Type B pancreatic cell (in vitro differentiated cells): ENCODE measurements at places on chromosomes 5 and 9. TPM values are rescaled to one million over a fixed set of nuclear protein-coding genes. Genes with fewer than 3 reads are reported as not detected.

- H3K4me1 ChIP-seq, result no peaks in the 10 kb centered on the region
- H3K27ac ChIP-seq, result no peak overlapping the region
- no peaks in the 10 kb centered on the region for H3K36me3 ChIP-seq
- peaks cover 85% of the 10 kb centered on the region for H3K27me3 ChIP-seq
- no peak overlapping the region for H3K4me3 ChIP-seq
Observed at GRCh38 chr5:88886746-88887341, 3.9 kb upstream of the MEF2C start.

GRCh38 chr5:39433848-39434247 lies 9.1 kb upstream of the DAB2 start:
- no peak for DNase-seq
- H3K36me3 ChIP-seq, result no peaks in the 10 kb centered on the region
- H3K4me1 ChIP-seq, result peaks cover 11% of the 10 kb centered on the region
- no peak overlapping the region for H3K27ac ChIP-seq

DNA sequence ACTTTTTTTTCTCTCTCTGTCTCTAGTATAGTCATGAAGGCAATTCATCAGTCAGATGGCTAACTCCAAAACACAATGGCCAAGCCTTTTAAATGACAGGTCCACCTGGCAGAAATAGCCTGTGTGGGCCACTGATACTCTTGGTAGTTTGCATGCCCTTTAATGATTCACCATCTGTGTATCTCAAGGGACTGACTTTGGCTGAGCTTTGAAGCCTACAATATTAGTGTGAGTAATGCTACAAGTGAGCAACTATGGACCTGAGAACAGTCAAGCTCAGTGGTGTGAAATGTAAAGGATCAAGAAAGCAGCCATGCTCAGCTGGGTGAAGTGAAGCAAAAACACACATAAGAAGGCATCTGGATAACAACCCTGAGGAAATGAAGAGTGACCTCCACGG lies 506.9 kb downstream of the TLE1 start:
- no peak for DNase-seq
- H3K4me3 ChIP-seq, result no peak overlapping the region
- H3K36me3 ChIP-seq, result no peaks in the 10 kb centered on the region
- peaks cover 11% of the 10 kb centered on the region for H3K4me1 ChIP-seq
- H3K27me3 ChIP-seq, result peaks cover 4% of the 10 kb centered on the region

DNA sequence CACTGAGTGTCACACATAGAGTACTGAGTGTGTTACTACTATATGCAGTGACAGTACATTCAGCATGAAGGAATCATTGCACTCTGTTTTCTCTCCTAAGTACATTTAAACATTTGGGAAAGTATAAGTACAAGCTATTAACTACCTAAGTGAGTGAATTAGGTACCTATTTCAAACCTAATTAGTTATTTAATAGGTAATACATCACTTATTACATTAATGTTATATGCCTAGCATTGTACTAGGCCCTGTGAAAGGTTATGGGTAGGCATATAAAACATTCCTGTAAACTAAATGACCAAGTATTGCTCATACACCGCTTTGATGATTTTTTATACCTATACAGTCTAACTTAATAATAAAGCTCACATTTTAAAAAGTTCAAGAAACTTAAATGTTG lies 25.7 kb upstream of the PPP3R2 start:
- H3K4me3 ChIP-seq, result no peak overlapping the region
- no peaks in the 10 kb centered on the region for H3K36me3 ChIP-seq
- no peak overlapping the region for H3K27ac ChIP-seq
- peaks cover 21% of the 10 kb centered on the region for H3K27me3 ChIP-seq

DNA sequence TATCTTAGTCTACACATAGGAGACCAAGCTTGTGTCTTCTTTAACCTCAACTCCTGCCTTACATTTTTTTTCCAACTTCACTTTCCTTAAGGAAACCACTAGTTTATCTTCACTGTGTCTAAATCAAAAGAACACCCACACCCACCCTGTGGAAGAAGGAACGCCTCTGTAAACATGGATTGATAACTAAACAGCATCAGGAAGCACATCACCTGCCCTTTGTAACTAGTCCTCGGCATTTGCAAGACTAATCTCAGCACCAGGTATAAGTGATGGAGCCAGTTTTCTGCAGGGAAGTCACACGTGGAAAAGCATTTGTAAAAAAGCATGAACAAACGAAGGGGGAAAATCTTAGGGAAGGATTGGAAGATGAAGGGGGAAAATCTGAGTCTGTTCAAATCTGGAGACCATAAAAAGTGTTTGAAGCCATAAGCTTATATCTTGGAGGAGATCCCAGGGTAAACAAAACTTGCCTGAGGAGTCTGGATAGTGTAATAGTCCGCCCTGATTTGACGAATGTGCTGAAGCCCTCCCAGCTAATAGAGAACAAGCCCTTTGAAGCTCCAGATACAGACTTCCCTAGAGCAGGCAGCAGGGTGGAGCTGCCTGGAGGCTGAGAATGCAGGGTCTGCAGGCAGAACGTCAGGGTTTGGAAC lies 117.3 kb upstream of the LHFPL2 start:
- no peaks in the 10 kb centered on the region for H3K27me3 ChIP-seq
- no peak overlapping the region for H3K4me3 ChIP-seq
- H3K36me3 ChIP-seq, result no peaks in the 10 kb centered on the region
- H3K27ac ChIP-seq, result peak overlapping the region; percentile 61

GRCh38 chr9:106726070-106726815 lies 136.7 kb upstream of the ZNF462 start:
- no peaks in the 10 kb centered on the region for H3K27me3 ChIP-seq
- H3K4me1 ChIP-seq, result peaks cover 3% of the 10 kb centered on the region
- H3K4me3 ChIP-seq, result no peak overlapping the region
- no peak overlapping the region for H3K27ac ChIP-seq

GRCh38 chr9:101487443-101487840 lies 46.2 kb upstream of the RNF20 start:
- no peak for DNase-seq
- H3K27me3 ChIP-seq, result peaks cover 32% of the 10 kb centered on the region
- H3K36me3 ChIP-seq, result no peaks in the 10 kb centered on the region
- H3K4me3 ChIP-seq, result peak overlapping the region; percentile 95

DNA sequence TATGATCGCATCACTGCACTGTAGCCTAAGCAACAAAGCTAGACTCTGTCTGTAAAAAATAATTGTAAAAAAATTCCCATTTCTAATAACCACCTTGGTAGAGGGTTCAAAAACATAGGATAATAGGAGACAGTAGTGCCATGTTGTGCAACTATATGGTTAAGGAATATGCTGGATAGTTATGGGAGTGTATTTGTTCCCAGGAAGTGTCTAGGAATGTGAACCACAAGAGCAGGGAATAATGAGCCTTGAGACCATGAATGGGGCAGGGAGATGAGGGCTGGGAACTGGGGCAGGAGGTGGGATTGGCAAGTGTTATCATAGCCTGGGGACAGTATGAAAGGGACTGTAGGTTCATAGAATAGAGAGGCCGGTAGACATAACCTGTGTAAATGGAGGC lies 50.4 kb downstream of the RUSC2 start:
- no peaks in the 10 kb centered on the region for H3K27me3 ChIP-seq
- peaks cover 41% of the 10 kb centered on the region for H3K4me1 ChIP-seq
- DNase-seq, result no peak

DNA sequence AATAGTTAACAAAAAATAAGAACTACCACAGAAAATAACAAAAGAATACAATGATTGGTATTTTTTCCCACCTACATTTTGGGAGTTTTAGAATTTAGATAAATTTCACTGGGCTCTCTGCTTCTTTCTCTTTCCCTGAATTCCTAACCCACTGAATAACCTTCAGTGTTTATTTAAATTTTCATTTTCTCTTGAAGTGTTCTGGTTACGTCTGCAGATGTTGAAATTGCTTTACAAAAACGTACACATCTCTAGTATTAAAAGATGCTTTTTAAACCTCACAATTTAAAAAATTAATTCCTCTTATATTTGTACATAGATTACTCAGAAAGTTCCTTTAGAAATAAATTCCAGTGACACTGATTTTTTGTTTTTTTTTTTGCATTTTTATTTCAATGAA lies 158.7 kb upstream of the TUT7 start:
- no peaks in the 10 kb centered on the region for H3K36me3 ChIP-seq
- H3K4me1 ChIP-seq, result peaks cover 44% of the 10 kb centered on the region
- DNase-seq, result no peak

DNA sequence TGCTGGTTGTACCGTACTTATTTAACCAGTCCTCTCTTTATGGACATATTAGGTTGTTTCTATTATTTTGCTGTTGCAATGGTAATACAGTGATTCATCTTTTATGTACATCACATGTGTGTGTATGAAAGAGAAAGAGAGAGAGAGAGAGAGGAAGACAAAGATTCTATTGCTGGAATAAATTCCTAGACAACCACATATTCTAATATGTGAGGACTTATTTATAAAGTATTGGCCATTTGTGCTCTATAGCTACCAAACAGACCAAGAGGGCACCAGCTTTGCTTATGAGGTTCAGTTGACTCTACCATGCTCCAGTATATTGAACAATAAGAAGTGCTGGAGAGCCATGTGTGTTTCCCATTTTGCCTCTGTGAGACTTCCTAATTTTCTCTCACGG lies 513.5 kb downstream of the DMAC1 start:
- DNase-seq, result no peak
- peaks cover 3% of the 10 kb centered on the region for H3K27me3 ChIP-seq
- H3K27ac ChIP-seq, result no peak overlapping the region
- H3K4me3 ChIP-seq, result no peak overlapping the region

DNA sequence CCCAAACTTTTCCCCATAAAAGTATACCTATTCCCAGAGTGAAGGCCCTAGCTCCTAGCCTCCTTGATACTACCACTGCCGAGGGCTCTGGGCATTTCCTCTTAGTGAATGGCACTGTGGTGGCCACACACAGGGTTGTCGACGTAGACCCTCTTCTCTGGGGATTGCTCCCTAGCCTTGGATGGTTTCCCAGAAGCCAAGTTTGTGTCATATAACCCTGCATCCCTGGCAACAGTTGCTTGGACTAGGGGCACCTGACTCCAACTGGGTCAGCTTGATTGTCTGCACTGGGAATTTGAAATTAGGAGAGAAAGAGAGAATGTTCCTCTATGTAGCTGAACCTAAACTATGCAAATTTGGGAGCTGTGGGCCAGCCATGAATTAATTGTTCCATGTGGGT lies 32.3 kb upstream of the KIF2A start:
- no peaks in the 10 kb centered on the region for H3K27me3 ChIP-seq
- peaks cover 3% of the 10 kb centered on the region for H3K4me1 ChIP-seq
- DNase-seq, result no peak
- no peaks in the 10 kb centered on the region for H3K36me3 ChIP-seq

GRCh38 chr5:74320526-74320925 lies 320.0 kb downstream of the ENC1 start:
- DNase-seq, result no peak
- peak overlapping the region; percentile 45 for H3K27ac ChIP-seq
- H3K4me1 ChIP-seq, result peaks cover 13% of the 10 kb centered on the region
- H3K27me3 ChIP-seq, result no peaks in the 10 kb centered on the region
- no peak overlapping the region for H3K4me3 ChIP-seq

DNA sequence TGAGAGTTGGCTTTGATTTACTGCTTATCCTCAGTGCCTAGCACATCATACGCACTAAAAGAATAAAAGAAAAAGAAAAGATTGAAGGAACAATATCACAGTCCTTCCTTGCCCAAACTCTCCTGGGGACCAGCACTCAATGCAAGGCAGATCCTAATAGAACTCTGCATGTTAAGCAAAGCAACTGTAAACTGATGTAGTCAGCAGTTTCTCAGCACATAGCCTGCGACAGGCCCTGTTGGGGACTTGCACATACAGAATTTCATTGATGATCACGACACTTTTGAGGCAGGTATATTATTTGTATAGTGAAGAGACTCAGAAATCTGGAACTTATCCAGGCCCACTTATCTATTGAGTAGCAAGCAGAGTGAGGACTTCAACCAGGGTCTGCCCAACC lies 15.4 kb downstream of the NIPAL4 start:
- peaks cover 6% of the 10 kb centered on the region for H3K4me1 ChIP-seq
- no peak overlapping the region for H3K4me3 ChIP-seq
- H3K36me3 ChIP-seq, result no peaks in the 10 kb centered on the region
- no peak for DNase-seq
- no peak overlapping the region for H3K27ac ChIP-seq

GRCh38 chr5:68215898-68216244 lies 315 bp downstream of the PIK3R1 start:
- H3K4me1 ChIP-seq, result peaks cover 29% of the 10 kb centered on the region
- H3K27ac ChIP-seq, result no peak overlapping the region
- H3K4me3 ChIP-seq, result peak overlapping the region; percentile 92
- peaks cover 14% of the 10 kb centered on the region for H3K36me3 ChIP-seq

Gene OCLN
- total RNA-seq, result 57.5 and 135 TPM in 2 replicates

Gene FBP1
- total RNA-seq, result 25.9 and 35.9 TPM in 2 replicates

Gene HAVCR2
- 0.10 and 0.29 TPM in 2 replicates for total RNA-seq

Gene MLANA
- 12.1 TPM in 1 of 2 replicates, not detected in the other for total RNA-seq

Gene UNC13B
- total RNA-seq, result 48.9 and 62.1 TPM in 2 replicates

Gene C5orf58
- total RNA-seq, result not detected in 2 replicates

Gene FAM169A
- 14.5 and 25.4 TPM in 2 replicates for total RNA-seq

Gene ZNF454
- 0.12 TPM in 1 of 2 replicates, not detected in the other for total RNA-seq

Gene IRX2
- 31.4 and 42.2 TPM in 2 replicates for total RNA-seq

Gene OXCT1
- total RNA-seq, result 20.4 and 26.4 TPM in 2 replicates

Gene TGFBI
- total RNA-seq, result 71.4 and 302 TPM in 2 replicates

Gene TOR4A
- total RNA-seq, result 2.7 and 4.5 TPM in 2 replicates

Gene SLIT3
- 17.0 and 56.6 TPM in 2 replicates for total RNA-seq
